Activated T-cell treated with anti-CD3 and anti-CD28 coated beads for 48 hours (primary cell): ENCODE measurements at places on chromosomes 5 and 9.
A peak's percentile ranks its signal among the peaks of the same experiment; 100 is the strongest.

DNA sequence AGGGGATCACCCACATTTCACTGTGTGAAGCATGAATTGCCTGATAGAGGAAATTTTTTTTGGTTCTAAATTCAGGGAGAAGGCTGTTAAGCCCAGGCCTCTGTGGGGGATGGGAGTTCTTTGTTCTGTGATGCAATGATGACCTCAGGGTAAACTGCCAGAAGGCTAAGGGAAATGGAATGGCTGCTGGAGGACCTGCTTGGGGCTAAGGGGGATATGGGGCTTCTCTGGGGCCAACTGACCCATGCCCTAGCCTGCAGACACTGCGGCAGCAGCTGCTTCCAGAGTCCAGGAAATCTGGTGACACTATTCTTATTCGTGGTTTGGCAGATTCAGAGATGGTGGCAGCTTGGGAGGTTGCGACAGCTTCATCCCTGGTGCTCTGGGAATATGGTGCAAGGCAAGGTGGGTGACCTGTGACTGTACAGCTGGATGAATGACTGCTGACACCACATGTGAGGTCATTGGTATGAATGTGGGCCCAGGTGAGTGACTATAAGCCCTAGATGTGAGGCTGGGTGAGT is 30.3 kb downstream of the VCP start:
- DNase-seq: no peak

DNA sequence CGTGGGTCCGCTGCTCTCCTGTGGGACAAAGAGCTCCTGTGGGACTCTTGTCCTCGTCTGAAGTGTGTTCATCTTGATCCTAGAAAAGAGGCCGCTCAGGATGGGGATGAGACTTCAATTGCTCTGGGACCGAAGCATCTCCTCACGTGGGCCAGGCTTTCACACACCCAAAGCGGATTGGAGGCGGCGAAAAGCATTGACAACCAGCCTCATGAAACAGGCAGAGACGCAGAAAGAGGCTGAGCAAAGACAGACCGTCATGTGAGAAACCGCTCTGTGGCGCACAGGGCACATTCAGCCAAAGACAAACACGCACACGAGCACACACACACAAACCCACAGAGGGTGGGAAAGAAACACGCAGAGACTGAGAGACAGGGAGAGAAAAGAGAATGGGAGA is 479.5 kb downstream of the SPATA31A7 start:
- no peak for DNase-seq

DNA sequence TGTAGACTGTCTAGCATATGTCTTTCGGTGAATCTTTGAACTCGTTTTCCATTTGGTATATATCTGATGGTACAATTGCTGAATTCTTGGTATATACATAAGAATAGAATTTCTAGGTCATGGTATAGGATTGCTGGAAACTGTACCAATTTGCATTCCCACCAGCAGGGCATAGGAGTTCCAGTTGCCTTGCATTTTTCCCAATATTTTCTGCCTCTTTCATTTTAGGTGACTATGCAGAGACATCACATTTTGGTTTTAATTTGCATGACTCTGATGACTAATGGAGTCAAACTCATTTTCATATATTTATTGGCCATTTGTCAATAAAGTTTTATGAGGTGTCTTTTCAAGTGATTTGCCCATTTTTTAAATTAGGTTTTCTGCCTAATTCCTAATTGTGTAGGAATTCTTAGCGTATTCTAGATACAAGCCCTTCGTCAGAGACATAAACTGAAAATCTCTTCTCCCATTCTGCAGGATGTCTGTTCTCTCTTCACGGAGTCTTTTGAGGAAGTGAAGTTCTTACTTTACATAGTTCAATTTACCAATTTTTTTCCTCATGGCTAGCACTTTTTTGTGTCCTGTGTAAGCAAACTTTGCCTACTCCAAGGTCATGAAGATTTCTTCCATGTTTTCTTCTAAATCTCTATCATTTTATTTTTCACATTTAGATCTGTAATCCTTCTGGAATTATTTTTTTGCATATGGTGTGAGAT is 28.9 kb upstream of the PDCD1LG2 start:
- DNase-seq: no peak

GRCh38 chr5:143896966-143897365 is 85.0 kb downstream of the HMHB1 start:
- no peak for DNase-seq

GRCh38 chr9:24011009-24011717 is 185.1 kb upstream of the ELAVL2 start:
- no peak for DNase-seq

- DNase-seq: no peak
These were observed 269.8 kb upstream of the CDH9 start for GRCh38 chr5:27308153-27308552.

DNA sequence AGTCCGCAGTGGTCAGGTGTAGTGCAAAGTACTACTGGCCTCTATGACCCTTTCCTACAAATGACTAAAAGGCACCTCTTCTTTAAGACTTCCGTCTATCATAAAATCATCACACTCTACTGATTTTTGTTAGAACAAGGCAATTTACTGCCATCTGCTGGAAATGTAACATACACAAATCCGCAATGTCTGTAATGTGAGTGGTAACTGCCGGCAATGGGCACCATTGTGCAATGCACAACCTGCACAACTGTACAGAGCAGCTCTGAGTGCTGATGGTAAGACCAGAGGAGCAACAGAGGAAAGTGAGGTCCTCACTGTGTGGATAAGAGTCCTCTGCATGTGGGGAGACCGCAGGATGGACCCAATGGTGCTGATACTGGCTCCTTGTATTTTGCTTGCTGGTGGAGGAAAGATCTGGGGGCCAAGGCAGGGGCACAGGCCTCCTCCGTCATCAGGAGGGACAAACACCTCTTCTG is 103.7 kb downstream of the ATPSCKMT start:
- DNase-seq: no peak

DNA sequence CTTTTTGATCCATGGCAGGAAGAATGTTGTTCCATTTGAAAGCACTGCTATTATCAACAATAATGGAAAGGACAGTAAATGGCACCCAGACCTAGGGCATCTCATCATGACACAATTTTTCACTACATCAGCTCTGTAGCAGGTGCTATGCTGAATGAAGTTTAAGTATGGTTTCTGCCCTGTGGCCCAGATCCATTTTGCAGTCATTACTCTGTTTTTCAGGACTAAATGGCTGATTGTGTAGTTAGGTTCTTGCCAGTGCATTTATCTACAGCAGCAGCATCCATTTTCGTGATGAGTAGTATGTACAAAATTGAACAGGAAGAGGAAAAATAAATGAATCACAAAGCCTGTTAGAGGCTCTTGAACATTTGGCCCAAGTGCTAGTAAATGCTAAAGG is 270.5 kb upstream of the CD180 start:
- no peak for DNase-seq

DNA sequence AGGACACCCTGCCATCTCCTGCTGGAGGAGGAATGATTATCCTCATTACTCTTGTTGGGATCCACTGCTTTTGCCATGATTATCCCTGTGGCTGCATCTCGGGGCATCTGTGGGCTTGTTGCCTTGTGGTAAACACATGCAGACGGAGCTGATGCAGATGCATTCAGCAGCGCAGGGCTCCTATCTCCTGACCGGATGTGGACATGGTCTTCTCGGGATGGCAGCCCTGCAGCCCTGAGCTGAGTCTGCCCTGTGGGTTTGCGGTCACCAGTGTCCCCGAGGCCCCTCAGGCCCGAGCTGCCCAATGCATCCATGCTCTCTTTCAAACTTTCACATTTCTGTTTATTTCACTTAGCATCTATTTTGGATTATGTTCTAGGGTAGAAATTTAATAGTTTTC is 250.4 kb upstream of the IRX1 start:
- no peak for DNase-seq

- no peak for DNase-seq
These were observed 456.4 kb downstream of the CDH10 start for GRCh38 chr5:24188216-24188925.

DNA sequence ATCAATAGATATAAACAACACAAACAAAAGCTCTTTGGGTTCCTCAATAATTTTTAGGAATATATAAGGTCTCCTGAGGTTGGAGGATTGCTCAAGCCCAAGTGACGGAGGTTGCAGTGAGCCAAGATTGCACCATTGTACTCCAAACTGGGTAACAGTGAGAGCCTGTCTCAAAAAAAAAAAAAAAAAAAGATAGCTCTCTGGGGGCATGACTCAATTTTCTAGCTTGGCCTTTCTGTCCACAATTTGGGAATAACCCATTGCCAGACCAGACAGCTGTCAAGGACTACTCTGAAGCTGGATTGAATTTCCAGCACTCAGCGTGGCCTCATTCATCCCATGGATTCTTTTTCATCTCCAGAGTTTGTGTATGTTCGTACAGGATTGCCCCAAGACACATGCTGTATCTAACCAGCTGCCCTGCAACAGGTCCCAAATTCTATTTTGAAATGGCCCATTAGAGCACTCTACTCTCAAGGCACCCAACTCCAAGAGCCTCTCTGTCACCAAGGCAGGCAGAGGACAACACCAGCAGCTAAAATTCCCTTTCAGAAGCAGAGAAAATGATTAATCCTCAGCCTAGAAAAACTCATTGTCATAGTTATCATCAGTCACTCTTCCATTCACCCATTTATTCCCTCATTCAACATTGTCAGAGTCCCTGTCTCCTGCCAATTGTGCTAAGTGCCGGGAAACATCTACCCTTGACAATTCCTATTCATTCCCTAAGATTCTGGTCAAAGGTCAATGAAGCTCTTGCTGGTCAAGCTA is 8.7 kb downstream of the FAM193B start:
- DNase-seq: no peak

DNA sequence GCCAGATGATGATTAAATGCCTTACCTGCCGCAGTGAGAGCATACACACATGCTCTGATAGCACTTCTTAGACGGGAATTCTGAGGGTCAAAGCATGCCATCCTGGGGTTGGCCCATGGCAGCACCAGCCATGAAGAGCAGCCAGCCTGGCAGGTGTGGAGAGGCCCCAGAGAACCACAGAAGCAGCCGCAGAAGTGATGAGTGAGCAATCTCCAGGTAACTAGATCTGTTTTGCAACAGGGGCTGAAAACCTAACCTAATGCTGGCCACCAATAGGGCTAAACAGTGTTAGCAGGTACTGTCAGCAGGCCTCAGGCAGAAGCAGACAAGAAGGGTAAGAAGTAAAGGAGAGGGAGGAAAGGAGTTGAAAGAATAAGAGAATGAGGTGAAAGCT is 33.5 kb upstream of the HOMER1 start:
- no peak for DNase-seq

- no peak for DNase-seq
These were observed 86.3 kb upstream of the RPS23 start for GRCh38 chr5:82364497-82364896.

- no peak for DNase-seq
These were observed 190.6 kb downstream of the ISL1 start for GRCh38 chr5:51573835-51574234.

DNA sequence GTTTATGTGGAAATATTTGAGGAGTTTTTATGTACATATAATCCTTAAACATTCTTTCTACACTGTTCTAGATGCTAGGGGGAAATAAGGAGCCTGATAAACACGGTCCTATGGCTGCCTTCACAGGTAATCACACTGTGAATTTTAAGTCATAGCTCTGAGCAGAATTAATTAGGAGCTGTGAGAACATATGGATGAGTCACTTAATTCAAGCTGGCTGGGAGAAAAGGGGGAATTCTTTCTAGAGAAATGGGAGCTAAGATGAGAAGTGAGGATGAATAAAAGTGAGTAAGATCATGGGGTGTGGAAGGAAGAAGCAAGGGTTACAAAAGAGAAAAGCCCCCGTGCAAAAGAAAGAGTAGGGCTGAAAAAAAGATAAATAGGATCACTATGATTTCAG is 290.8 kb downstream of the DNAH5 start:
- no peak for DNase-seq

DNA sequence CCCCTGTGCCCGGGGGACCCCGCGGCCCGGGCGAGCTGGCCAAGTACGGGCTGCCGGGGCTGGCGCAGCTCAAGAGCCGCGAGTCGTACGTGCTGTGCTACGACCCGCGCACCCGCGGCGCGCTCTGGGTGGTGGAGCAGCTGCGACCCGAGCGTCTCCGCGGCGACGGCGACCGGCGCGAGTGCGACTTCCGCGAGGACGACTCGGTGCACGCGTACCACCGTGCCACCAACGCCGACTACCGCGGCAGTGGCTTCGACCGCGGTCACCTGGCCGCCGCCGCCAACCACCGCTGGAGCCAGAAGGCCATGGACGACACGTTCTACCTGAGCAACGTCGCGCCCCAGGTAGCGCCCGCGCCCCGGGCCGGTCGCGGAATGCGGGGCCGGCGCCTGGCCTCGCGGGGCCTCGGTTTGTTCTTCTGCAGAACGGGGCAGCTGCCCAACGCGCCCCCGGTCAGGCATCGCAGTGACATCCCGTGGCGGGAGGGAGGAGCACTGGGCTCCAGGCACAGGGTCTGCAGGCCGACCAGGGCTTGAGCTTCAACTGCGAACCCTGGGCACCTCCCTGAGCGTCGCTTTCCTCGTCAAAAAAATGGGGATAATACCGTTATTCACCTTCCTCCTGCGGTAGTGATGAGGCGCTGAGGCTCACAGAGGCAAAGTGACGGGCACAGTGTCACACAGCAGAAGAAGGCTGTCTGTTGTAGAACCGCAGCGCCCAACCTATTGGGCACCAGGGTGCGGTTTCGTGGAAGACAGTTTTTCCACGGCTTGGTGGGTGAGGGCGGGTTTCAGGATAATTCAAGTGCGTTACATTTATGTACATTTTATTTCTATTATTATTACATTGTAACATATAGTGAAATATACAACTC is 777 bp downstream of the ENDOG start:
- DNase-seq: peak; percentile 50

- DNase-seq: no peak
These were observed 471.3 kb downstream of the TMEM232 start for GRCh38 chr5:110255194-110255593.

GRCh38 chr5:107696080-107696479 is 25.3 kb upstream of the EFNA5 start:
- DNase-seq: no peak

- DNase-seq: no peak
These were observed 8.3 kb downstream of the ZDHHC11B start for GRCh38 chr5:775961-776861.
